ENCODE measurements at places on chromosomes 2 and 18.

DNA sequence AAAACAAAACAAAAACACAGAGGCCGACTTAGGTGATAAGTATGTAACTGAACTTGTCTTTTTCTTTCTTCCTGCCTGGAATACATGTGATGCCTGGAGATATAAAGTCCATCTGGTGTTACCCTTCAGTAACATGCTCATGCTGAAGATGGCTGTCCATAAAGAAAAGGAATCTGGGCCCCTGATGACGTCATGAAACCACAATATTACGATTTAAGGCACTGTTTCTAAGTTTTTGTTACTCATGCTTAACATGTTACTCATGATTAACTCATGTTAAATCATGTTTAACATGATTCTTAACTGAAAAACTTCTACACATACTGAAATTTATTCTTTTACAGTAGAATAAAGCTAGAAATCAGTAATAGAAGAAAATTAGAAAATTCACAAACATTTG, 49.0 kb downstream of the STRADB start:
- no peak for DNase-seq

DNA sequence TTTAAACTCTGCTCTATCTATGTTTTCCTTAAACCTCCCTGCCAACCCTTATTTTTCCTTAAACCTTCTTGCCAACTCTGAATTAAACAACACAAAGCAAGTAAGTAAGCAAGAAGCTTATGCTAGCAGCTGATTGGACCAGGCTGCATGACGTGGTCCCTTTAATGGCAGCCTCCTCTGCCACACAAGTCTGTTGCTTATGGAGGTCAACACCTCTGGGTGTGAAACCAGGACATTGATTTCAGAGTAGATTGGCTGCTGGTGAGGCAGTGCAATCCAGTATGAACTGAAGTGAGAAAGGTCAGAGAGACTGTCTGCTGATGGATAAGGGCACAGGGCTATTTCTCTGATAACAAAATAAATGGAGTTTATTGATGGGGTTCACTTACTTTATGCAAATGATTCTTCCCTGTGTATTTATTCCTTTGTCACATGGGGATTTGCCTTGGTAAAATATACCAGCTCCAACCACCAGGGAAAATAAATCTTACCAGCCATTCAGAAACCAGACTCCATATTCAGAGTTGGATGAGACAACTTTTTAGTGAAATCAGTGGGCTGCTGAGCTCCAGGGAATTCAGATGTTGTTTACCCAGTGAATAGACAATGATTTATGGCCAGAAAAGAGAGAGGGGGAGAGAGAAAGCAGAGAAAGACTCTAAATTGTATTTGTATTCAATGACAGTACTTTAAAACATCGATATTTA, 112.2 kb upstream of the NCKAP5 start:
- no peak for DNase-seq

GRCh38 chr2:231708773-231709635, 679 bp downstream of the PTMA start:
- DNase-seq, result no peak

DNA sequence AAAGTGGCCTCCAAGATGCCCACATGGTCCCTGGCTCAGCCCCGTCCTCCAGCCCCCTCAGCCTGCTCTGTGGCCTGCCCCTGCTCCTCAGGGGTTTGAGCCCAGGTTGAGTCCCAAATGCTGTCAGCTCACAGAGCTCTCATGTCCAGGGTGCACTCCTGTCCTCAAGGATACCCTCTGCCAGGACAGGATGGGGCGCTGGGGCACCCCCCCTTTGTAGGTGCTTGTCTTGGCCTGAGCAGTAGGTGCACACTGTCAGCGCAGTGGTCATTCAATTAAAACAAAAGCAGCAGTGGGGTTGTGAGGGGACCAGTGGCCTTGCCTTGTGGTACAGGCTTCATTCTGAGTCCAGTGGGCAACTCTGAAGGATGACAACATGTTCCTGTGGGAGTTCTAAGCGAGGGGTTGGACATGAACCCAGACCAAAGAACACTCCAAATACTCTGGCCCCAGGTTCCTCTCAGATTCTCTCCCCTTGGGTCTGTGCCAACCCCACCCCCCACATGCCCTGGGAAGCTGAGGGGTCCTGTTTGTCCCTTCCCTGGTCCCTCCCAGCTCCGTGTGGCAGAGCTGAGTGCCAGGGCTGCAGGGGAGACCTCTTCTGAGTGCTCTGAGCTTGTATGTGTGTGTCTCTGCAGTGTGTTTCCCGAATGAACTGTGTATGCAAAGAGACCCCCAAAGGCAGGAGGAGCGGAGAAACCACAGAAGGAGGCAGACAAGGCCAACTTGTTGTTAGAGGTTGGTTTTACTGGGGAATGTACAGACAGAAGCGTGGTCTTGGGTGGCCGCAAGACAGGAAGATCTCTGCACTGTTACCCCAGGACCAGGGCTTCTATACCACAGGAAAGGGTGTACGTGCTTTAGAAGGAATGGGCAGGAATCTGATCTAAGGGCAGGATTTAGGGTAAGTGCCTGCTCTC, 155.6 kb upstream of the HS6ST1 start:
- no peak for DNase-seq

DNA sequence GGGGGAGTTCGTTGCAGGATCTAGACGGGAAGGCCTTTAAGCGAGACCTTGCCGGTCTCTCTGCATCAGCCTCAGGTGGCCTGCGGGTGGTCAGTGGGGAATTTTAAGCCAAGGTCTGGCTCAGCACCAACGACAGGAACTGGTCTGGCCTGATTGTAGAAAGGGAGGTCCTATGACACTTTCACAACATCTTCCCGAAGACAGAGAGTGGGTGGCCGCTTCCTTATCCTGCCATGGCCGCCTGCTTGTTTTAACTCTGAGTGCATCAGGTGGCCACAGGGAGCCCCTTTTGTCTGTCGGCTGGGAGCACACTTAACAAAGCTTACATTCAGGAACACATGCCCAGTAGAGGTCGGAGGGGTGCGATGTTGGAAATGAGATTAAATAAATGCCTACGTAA, 363.7 kb upstream of the MYT1L start:
- DNase-seq, result no peak
